ENCODE measurements at places on chromosomes 1 and 21.

DNA sequence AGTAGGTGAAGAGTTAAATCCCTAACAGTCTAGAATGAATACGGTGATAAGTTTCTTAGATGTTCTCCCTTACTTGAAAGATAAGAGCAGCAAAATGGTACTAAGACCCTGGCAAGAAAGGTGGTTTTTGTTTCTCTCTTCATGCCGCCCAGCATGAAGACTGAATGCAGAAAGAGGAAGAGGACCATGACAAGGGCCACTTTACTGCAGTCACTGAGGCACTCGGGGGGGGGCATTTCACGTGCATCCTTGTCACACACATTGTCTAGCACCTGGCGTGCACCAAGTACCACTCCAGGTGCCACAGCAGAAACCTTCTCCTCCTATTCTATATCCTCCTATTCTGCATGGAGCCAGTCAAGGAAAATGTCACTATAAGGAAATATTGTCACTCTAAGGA is 222.0 kb downstream of the TOMM20 start:
- DNase-seq, result no peak

GRCh38 chr1:2044510-2045319 is 5.5 kb upstream of the PRKCZ start:
- DNase-seq, result peak; percentile 39

GRCh38 chr1:185152187-185152767 is 4.5 kb downstream of the TRMT1L start:
- DNase-seq, result peak; percentile 56

GRCh38 chr1:184583849-184584248 is 170.8 kb downstream of the EDEM3 start:
- DNase-seq, result no peak

DNA sequence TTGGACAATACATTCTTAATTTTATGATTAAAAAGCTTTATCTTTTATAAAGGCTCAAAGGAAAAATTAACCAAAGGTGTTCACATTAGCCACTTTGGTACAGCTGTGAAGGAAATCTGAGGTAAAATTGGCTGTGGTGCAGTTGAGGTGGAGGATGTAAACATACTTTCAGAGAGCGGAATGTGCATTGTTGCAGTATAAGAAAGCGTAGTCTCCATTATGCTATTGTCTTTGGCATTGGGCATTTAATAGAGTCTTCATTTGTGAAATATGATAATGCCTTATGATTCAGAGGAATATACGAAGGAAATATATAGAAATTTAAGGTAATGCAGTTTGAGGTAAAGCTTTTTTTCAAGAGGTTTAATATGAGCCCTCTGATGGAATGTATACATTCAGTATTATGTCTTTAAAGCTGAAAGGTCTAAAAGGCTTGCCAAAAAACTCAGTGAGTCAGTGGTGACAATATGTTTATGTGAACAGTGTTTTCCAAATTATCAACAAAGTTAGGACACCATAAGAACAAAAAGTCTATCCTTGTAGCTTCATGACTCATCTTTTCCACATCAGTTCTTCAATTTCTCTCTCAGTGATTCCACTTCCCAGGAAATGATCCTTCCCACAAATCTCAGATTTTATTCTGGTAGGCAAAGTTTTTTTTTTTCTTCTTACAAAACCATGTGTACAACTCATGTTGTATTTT is 26.9 kb upstream of the DDR2 start:
- DNase-seq, result peak; percentile 96

DNA sequence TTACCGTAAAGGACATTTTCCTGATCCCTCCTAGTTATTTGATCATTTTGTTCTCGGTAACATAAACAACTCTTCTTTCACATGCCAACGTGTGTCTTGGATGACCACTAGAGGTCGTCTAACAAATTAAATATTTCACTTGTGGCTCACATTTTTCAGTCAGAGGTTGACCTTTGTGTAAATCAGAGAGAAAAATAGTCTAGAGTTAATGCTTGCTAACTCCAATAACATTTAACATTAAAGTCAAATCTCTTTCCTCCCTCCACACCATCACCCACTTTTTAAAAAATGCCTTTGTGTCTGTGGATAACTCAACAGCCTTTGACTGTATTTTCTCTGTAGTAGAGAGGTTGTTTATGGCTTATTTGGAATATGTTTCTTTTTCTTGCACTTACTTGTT is 220.5 kb upstream of the B3GALT2 start:
- DNase-seq, result peak; percentile 67

GRCh38 chr21:26967062-26967913 is at the start of gene ADAMTS5:
Gene ADAMTS5 (minus strand): TSS chr21:26967088. CDS start chr21:26966391, 697 bp downstream.
- DNase-seq, result peak; percentile 76

DNA sequence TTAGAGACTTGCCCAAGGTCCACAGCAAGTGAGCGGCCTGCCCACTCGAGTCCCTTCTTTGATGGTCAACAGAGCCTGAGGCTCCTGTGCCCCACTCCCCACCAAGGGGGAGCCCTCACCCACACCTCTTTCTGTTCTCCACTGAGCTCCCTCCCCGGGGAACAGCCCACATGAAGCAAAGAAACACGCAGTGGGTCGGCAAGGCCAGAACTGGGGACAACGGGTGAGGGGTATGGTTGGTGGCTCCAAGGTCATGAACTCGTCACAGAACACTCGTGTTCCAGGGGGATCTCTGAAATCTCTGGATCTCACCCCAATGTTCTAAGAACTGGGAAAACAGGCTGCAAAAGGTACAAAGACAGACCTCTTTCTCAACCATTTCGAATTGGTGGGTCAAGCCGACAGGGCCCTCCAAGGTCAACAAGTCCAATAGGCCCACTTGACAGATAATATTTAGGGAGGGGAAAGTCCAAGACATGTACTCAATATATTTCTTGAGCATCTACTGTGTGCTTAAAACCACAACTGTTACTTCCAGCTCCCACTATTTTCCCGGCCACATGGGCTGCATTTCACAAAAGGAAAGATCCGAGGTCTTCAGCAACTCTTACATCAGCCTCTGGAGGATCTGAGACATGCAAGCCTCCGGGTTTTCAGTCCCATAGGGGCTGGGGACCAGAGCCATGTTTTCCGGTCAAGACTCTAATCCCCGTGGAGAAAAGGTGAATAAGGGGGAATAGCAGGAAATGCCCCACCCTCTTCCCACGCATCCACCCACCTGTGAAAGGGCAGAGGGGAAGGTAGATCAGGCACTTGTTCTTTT is 1.1 kb upstream of the RAP1GAP start:
- DNase-seq, result no peak

DNA sequence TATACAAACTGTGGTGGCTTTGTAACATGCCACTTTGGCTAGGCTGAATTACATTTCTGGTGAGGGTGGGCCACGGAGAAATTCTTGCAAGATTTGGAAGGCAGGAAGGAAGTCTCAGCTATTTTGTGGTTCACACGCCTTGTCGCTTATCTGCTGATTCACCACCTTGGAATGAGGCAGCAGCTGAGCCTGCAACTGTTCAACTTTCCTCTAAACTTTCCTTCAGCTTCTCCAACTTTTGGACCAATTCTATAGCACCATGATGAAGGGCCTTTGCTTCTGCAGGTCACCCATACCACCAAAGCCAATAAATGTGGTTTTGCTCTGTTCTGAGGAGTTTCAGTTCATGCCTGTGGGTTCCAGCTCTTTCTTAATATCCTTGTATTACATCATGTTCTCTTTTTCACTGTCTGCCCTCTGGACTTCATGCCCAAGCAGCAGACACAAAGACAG is 337.6 kb upstream of the SNX7 start:
- peak; percentile 99 for DNase-seq

DNA sequence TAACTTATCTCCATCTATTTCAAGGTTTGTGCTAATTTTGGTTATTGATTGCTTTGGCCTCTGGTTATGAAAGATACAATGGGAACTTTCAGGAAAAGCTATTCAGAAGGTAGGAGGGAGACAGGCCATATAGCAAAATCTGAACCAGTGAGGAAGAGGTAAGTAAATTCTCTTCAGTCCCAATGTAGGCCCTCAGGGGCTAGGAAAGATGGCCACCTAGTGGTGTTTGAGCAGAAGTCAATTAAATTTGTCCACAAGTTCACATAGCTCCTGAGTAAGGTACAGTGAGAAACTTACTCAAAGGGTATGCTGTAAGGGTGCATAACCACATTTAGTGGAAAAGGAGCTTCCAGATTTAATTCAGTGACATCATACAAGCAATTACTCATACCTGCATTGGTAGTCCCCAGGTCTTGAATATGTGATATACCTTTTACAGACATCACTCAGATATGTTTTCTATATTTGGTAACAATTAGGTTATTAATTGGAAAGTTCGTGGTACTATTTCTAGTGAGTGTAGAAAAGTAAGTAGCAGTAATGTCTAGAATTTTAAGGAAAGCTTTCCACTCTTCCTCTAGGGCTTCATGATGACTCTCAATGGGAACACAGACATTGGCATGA is 21.4 kb upstream of the FMO1 start:
- DNase-seq, result peak; percentile 76

DNA sequence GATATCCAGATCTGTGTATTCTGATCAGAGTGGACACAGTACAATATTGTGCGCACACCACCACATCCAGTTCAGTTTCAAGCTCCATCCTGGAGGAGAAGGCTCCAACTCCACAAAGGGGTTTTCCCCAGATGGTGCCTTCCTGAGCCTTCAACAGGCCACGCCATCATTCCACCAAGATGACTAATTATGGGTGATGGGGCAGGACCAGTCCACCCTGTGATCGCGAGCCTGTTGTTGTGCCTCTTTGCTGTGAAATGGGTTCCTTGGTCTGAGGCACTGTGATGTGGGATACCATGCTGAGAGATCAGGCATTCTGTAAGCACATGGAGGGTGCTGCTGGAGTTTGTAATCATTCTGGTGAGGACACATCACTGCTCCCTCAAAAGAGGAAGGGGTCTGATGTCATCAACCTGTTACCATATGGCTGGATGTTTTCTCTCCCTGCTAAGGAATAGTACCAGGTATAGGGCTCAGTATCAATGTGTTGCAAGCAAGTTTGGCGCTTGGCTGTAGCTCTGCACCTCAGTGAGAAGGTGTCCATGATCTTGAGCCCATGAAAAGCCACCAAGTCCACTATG is 6.7 kb upstream of the SH2D2A start:
- DNase-seq, result no peak

- no peak for DNase-seq
Measured at GRCh38 chr1:33346533-33346926, 25.6 kb upstream of the A3GALT2 start.

DNA sequence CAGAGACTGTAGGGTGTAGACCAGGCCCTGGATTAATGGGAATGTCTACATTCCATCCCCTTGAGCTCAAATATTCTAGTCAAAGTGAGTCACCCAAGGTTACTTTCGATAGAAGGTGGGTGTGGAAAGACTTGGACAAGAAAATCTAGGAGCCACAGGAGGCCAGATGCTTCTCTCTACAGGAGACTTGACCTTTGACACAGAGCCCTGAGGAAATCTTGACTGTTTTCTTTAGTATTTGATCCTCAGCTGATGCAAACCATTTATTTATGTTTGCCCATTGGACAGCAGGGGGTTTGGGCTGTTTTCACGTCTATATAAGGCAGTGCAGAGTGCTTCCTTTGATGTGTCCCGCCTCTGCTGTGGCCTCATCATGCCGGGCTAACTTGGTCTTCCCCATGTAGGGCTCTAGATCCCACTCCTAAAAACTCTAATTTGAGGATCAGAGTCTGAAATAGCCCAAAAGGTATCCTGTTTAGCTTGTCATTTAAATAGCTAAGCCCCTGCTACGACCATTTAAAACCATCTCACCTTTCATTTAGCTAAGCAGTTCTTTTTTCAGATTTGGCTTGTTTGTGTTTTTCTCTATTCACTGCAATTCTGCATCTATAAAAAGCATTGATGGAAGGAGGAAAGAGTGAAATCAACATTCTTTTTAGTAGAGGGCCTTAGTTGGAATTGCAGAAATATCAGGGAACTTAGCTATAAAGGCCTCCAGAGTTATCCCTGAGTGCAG is 15.5 kb upstream of the MAP3K7CL start:
- DNase-seq, result peak; percentile 87

DNA sequence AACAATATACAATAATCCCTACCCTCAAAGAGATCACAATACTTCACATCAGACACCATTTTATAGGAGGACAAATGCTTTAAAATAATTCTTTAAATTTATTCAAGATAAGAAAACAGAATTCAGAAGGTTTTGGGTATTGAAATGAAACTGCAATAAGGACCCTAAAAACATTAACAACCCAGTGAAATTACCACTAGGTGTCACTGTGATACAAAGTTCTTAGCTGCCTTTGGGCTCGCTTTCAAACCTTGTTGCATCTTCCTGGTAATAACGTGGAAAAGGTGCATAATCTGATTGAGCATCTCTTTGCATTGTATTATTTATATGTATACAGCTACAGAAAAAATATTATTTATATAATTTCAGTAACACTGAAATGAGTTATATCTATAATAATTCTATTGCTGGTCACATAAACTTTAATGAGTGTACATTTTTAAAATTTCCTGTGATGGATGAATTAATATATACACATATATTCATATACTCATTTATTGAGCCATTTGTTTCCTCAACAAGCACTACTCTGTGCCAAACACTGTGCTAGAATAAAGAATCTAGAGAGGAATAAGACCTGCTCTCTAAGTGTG is 185.2 kb downstream of the FAF1 start:
- DNase-seq, result peak; percentile 63

DNA sequence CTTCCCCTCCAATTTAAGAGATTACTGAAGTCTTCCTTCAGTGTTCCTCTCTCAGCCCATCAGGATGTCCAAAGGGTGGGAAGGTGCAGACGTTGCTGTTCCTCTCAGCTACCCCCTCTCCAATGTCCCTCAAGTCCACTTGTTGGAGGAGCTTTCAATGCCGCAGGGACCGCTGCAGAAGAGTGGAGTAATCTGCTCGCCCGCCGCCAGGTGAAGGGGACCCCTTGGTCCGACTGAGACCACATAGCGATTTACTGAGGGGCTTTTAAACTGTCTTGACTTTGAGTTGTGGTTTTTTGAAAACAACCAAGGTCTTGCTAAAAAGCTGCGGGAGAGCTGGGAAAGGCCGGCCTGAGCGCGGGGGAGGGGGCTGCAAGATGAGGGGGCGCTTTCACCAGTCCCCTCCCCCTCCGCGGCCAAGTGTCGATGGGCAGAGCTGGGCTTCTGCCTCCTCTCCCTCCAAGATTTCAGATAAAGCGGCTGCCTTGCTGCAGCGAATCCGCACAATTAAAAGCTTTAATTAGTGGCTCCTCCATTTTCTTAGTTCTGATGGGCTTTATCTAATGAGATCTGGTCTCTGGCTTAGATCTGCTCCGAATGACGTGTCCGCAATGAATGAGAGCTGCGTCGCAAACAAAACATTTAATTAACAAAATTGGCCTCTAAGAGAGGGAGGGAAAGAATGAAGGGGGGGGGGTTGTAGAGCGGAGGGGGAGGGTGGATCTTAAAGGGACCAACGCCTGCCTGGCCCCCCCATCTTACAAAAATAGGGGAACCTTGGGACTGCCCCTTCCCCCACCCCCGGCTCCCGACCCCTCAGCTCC is 5.9 kb downstream of the LMO4 start:
- DNase-seq, result peak; percentile 60

- DNase-seq, result no peak
Measured at GRCh38 chr21:18677632-18678031, 274.0 kb upstream of the TMPRSS15 start.

DNA sequence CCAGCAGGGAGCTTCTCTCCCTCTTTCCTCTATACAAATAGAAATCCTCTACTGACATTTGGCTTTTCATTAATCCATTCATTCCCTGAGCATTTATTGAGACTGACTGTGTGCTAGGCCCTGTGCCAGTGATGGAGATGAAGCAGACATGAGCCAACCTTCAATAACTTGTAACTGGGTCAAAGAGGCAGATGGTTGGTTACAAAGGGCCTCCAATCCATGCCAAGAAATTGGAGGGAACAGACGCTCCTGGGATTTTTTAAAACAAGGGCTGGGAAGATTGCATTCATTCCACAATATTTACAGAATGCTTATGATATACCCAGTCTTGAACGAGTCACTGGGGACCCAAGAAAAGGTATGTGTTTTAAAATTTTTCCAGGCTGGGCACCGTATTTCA is 6.2 kb downstream of the HPCAL4 start:
- no peak for DNase-seq

Data from fibroblast of skin of right quadriceps (primary cell).